ENCODE measurements at places on chromosomes 5 and 9. TPM values are rescaled to one million over a fixed set of nuclear protein-coding genes. Genes with fewer than 3 reads are reported as not detected.

DNA sequence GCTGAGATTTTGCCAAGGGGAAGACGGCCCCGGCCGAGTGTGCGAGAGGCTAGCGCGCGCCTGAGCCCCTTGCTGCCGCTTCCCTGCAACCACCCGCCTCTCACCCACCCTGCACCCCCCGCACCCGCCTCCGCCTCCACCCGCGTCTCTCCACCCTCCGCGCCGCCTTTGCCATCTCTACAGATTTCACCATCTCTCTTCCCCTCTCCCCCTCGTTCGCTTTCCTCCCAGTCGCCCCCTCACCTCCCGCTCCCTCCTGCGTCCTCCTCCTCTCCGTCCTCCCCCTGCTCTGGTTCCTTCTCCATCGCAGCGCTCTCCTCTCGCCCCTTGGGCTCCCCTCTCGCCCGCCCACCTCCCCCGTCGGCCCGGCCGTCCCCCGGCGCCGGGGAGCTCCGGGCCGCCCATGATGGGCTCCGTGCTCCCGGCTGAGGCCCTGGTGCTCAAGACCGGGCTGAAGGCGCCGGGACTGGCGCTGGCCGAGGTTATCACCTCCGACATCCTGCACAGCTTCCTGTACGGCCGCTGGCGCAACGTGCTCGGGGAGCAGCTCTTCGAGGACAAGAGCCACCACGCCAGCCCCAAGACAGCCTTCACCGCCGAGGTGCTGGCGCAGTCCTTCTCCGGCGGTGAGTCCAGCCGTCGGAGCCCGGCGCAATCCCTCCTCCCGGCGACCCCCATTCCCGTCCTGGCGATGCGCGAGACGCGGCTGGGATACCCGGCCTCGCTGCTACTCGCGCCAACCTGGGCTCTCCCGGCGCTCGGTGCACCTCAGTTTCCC lies at the start of gene PRDM12:
Gene PRDM12 (plus strand): TSS at position 344 of the 778 bp plus-strand sequence. CDS start 60 bp downstream, at position 404.
- no peak within 1 kb of the TSS for H3K27ac ChIP-seq
- H3K4me1 ChIP-seq, result peaks cover 8% of the 10 kb centered on the region
- no peaks in the 10 kb centered on the region for H3K36me3 ChIP-seq
- H3K27me3 ChIP-seq, result peaks cover 13% of the 10 kb centered on the region
- no peak within 1 kb of the TSS for H3K4me3 ChIP-seq
- DNase-seq, result no peak

- H3K4me1 ChIP-seq, result no peaks in the 10 kb centered on the region
- no peaks in the 10 kb centered on the region for H3K27me3 ChIP-seq
- DNase-seq, result no peak
- no peak overlapping the region for H3K4me3 ChIP-seq
These were observed 603.0 kb downstream of the RAB3C start for GRCh38 chr5:59185757-59186385.

DNA sequence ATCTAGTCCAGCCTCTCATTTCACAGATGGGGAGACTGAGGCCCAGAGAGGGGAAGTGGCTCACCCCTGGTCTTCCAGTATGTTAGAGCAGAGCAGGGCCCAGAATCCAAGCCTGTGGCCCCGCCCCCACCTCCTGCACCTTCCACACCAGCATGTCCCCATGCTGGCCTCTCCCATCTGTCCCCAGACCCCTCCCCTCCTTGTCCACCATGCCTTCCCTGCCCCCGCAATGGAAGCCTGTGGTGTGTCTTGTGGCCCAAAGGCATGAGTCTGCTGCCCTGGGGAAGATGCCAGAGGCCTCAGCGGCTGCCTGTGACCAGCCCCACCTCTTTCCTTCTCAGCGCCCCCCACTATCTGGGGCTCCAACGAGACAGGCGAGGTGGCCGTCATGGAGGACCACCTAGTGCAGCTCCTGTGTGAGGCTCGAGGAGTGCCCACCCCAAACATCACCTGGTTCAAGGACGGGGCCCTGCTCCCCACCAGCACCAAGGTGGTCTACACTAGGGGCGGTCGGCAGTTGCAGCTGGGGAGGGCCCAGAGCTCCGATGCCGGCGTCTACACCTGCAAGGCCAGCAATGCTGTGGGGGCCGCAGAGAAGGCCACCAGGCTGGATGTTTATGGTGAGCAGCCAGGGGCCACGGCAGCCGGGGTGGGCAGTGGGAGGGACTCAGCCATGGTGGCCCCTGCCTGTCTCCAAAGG lies 87.2 kb downstream of the HMCN2 start:
- no peaks in the 10 kb centered on the region for H3K36me3 ChIP-seq
- H3K4me1 ChIP-seq, result no peaks in the 10 kb centered on the region
- no peak for DNase-seq
- H3K4me3 ChIP-seq, result no peak overlapping the region
- no peaks in the 10 kb centered on the region for H3K27me3 ChIP-seq
- no peak overlapping the region for H3K27ac ChIP-seq

- no peaks in the 10 kb centered on the region for H3K4me1 ChIP-seq
- no peak overlapping the region for H3K4me3 ChIP-seq
- H3K27ac ChIP-seq, result no peak overlapping the region
- no peaks in the 10 kb centered on the region for H3K27me3 ChIP-seq
- no peaks in the 10 kb centered on the region for H3K36me3 ChIP-seq
These were observed 15.0 kb upstream of the SREK1 start for GRCh38 chr5:66129144-66129543.

- H3K27ac ChIP-seq, result no peak overlapping the region
- no peak overlapping the region for H3K4me3 ChIP-seq
- H3K36me3 ChIP-seq, result no peaks in the 10 kb centered on the region
- H3K27me3 ChIP-seq, result no peaks in the 10 kb centered on the region
- peak; percentile 14 for DNase-seq
These were observed 15.8 kb downstream of the EXOC3 start for GRCh38 chr5:458547-459353.

GRCh38 chr9:109319017-109319625 lies 1.7 kb downstream of the EPB41L4B start:
- peak overlapping the region; percentile 44 for H3K27ac ChIP-seq
- peaks cover 5% of the 10 kb centered on the region for H3K4me1 ChIP-seq
- H3K36me3 ChIP-seq, result no peaks in the 10 kb centered on the region
- no peaks in the 10 kb centered on the region for H3K27me3 ChIP-seq

DNA sequence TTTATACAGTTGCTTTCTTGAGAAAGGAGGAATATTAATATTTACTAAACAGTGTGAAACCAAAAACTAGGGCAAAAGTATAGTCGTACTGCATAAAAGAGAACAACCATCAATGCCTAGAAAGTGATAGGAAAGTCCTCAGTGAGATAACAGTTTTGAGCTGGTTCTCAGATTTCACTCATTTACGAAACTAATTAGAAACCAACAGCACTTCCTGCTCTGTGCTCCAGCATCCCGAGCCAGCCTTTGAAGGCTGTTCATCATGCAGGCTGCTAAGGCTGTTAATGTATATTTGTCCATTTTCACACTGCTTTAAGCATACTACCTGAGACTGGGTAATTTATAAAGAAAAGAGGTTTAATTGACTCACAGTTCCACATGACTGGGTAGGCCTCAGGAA lies 2039.9 kb downstream of the EFNA5 start:
- H3K4me1 ChIP-seq, result no peaks in the 10 kb centered on the region
- DNase-seq, result no peak
- H3K27ac ChIP-seq, result no peak overlapping the region

- no peaks in the 10 kb centered on the region for H3K36me3 ChIP-seq
- DNase-seq, result no peak
- no peak overlapping the region for H3K4me3 ChIP-seq
- H3K27ac ChIP-seq, result no peak overlapping the region
These were observed 174.3 kb downstream of the LPAR1 start for GRCh38 chr9:110864011-110864410.

GRCh38 chr9:93904649-93905472 lies 50.3 kb downstream of the BARX1 start:
- no peaks in the 10 kb centered on the region for H3K4me1 ChIP-seq
- no peak overlapping the region for H3K4me3 ChIP-seq
- H3K36me3 ChIP-seq, result no peaks in the 10 kb centered on the region

DNA sequence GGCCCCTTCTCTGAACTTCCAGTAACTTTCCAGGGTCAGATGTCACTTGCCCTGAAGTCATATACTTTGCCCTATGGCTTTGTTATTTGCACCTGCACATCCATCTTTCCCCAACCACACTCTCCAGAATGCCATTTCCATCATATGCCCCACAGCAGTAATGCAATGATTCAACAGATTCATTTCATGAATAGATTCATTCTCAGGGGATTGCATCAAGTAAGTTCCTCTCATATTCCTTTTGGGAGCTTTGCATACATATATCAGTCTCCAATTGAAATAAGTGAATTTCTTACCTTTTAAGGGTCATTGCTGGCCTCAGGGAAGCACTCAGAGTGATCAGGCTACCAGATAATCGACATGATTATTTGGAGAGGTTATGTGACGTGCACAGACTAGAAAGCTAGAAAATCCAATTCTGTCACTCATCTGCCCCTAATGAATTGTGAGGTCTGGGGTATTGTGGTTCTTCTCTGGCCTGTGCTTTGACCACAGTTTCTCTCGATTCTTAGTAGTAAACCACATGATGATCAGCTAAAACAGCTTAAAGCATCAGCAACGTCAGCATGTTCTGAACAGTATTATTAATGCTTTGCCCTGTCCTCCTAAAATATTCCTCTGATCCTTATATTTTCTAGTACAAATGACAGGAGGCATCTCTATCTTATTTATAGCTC lies 179.9 kb downstream of the ATPSCKMT start:
- H3K27me3 ChIP-seq, result no peaks in the 10 kb centered on the region
- DNase-seq, result no peak
- H3K27ac ChIP-seq, result no peak overlapping the region
- H3K4me1 ChIP-seq, result no peaks in the 10 kb centered on the region

- no peaks in the 10 kb centered on the region for H3K27me3 ChIP-seq
- H3K36me3 ChIP-seq, result no peaks in the 10 kb centered on the region
- no peak overlapping the region for H3K27ac ChIP-seq
These were observed 212.4 kb downstream of the GNA14 start for GRCh38 chr9:77435688-77436087.

DNA sequence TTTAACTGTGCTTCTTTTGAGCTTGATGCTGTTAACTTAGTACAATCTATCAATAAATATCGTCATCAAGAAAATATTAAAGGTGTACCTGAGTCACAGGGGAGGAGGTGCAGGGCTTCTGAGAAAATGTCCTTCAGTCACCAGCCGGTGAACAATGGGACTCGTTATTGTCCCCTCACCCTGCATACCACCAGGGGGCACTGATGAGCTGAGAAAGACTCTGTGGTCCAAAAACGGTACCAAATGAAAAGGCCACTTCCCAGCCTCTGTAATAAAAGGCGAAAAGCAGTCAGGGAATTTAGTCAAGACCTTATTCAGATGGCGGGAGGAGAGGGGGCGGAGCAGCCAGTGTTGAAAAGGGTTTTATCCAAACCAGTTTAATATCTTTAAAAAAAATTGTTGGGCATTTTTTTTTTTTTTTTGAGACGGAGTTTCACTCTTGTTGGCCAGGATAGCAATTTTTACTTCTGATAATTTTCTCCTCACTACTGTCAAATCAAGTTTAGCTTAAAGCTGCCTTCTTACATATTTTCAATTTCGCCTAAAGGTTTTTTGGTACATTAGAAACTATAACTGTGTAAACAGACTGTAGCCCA lies 271.9 kb upstream of the ADAMTS16 start:
- DNase-seq, result peak; percentile 81
- no peaks in the 10 kb centered on the region for H3K27me3 ChIP-seq
- no peaks in the 10 kb centered on the region for H3K4me1 ChIP-seq
- H3K27ac ChIP-seq, result no peak overlapping the region

- H3K27ac ChIP-seq, result no peak overlapping the region
- H3K27me3 ChIP-seq, result no peaks in the 10 kb centered on the region
- no peak overlapping the region for H3K4me3 ChIP-seq
- H3K4me1 ChIP-seq, result no peaks in the 10 kb centered on the region
- no peak for DNase-seq
These were observed 96.6 kb downstream of the SGCD start for GRCh38 chr5:156423597-156423996.

DNA sequence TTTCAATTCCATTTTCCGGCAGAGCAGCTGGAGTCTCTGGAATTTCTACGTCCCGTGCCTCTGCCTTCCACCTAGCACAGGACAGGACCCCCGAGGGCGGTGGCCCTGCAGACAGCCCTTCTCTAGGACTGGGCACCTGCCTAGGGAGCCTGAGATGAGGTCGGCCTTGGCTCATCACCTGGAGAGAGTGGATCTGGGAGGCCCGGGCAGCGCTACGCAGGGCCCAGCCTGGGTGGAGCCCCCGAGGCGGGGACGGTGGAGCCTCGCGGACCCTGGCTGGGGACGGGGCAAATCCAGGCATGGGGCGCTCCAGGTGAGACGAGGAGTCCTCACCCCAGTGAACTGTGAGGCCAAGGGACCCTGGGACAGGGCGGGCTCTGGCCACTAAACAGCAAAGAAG lies 114.5 kb downstream of the MTRR start:
- no peak for DNase-seq
- H3K36me3 ChIP-seq, result no peaks in the 10 kb centered on the region
- H3K4me3 ChIP-seq, result no peak overlapping the region
- no peak overlapping the region for H3K27ac ChIP-seq
- no peaks in the 10 kb centered on the region for H3K4me1 ChIP-seq

DNA sequence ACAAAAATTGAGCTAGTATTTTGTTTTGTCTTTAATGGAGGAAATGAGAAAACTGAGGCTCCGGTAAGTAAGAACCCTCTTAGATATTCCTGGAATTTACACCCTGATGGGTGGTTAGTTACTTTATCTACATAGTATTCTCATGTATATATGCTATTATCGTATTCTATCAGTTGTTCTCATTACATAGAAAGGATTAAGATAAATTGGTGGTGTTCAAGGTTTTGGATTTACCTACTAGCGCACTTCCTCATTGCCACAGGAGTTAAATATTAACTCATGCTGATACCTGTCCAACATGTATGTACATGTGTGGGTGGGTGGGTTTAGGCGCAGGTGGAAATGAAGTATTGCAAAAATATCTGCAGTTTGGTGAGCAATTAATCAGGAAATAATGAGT lies 61.1 kb upstream of the IFNE start:
- no peaks in the 10 kb centered on the region for H3K36me3 ChIP-seq
- DNase-seq, result no peak
- H3K4me1 ChIP-seq, result no peaks in the 10 kb centered on the region
- no peaks in the 10 kb centered on the region for H3K27me3 ChIP-seq
- H3K27ac ChIP-seq, result no peak overlapping the region

DNA sequence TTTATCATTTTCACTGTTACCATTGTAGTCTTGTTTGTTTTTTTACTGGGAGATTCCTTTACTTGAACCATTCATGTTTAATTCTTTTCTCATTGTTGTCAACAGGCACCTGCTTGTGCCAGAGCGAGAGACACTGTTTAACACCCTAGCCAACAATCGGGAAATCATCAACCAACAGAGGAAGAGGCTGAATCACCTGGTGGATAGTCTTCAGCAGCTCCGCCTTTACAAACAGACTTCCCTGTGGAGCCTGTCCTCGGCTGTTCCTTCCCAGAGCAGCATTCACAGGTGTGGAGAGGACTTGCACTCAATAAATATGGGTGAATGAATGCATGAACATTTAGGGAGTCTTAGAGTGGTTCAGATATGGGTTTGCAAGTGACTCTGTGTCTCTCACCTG lies 37.5 kb downstream of the NUP214 start:
- no peak overlapping the region for H3K27ac ChIP-seq
- no peaks in the 10 kb centered on the region for H3K36me3 ChIP-seq
- no peaks in the 10 kb centered on the region for H3K27me3 ChIP-seq
- H3K4me1 ChIP-seq, result no peaks in the 10 kb centered on the region
- H3K4me3 ChIP-seq, result no peak overlapping the region
- DNase-seq, result no peak

- H3K27ac ChIP-seq, result no peak overlapping the region
- no peak for DNase-seq
- no peaks in the 10 kb centered on the region for H3K27me3 ChIP-seq
These were observed 90.5 kb upstream of the NIPAL4 start for GRCh38 chr5:157369507-157369906.

CYLC2 gene
- polyA plus RNA-seq, result not detected

IRX1 gene
- not detected for polyA plus RNA-seq

IL11RA gene
- 25.4 TPM for polyA plus RNA-seq

C9orf50 gene
- polyA plus RNA-seq, result 0.07 TPM

PCDHA10 gene
- polyA plus RNA-seq, result 0.06 TPM

RNF183 gene
- 0.06 TPM for polyA plus RNA-seq

SPAG8 gene
- polyA plus RNA-seq, result 2.1 TPM

RASEF gene
- 0.07 TPM for polyA plus RNA-seq

All from ovary (tissue), 10 donors.